ENCODE measurements at places on chromosomes 3 and 15.

DNA sequence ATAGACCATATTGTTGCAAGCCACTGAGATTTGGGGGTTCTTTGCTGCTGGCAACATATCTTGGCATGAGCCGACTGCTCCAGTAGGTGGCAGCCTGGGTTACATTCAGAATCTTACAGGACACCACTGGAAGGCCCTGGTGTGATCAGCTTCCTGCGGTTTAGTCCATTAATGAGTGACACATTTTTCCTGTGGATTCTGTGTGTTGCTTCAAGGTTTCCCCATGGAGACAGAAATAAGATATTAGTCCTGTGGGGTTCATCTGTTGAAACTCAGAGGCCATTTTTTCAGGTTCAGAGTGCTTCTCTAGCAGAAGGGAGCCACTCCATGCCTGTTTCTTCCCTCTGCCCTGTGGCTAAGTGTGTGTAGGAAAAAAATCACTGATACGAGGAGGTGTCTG is 116.2 kb downstream of the MFSD1 start:
- DNase-seq = no peak

DNA sequence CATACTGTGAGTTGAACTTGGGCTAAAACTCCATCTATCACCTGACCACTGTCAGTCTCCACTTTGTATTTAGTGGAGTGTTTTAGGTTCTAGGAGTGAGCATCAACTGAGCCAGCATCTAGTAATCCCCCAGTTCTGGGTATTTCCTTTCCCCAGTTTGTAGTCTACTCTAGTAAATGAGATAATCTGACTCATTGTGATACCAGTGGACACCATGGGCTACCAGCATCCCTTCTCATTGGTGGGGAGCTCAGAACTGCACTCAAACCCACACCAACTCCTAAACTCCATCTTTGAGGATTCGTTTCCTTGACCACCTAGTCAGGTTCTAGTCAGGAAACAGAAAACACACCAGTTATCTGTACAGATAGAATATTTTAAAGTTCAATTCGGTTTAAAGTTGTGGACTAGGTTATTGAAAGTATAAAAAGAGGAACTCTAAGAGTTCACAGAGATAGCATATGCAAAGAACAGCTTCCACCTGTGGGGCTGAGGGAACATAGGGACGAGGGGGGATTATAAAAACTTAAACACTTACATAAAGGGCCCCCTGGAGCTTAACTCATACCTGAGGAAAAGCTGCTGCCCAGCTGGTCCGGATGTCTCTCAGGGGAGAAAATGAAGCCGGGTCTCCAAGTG is 36.0 kb downstream of the LEO1 start:
- no peak for DNase-seq

GRCh38 chr3:69936266-69936665 is 63.3 kb upstream of the SAMMSON start:
- DNase-seq = no peak

- DNase-seq = no peak
Measured at GRCh38 chr3:173255555-173255954, 114.5 kb upstream of the SPATA16 start.

- DNase-seq = no peak
Measured at GRCh38 chr3:195401943-195402342, 40.9 kb downstream of the ACAP2 start.

DNA sequence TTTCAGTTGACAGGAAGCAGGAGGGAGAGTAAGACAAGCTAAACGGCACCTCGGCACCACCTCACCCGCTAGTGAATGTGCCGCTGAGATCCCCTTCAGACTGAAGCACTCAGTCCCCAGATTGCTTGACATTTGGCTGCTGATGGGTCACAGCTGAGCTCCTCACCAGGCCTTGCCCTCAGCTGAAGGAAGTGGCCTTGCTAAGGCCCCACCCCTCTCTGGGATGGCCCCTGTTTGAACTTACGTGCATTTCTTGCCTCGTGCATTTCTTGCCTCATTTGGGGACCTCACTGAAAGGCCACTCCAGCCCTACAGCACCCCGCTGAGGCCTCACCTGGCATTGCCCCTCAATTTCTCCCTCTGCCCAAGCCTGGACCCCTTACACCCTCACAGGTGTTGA is 39.8 kb downstream of the EOGT start:
- DNase-seq = no peak

DNA sequence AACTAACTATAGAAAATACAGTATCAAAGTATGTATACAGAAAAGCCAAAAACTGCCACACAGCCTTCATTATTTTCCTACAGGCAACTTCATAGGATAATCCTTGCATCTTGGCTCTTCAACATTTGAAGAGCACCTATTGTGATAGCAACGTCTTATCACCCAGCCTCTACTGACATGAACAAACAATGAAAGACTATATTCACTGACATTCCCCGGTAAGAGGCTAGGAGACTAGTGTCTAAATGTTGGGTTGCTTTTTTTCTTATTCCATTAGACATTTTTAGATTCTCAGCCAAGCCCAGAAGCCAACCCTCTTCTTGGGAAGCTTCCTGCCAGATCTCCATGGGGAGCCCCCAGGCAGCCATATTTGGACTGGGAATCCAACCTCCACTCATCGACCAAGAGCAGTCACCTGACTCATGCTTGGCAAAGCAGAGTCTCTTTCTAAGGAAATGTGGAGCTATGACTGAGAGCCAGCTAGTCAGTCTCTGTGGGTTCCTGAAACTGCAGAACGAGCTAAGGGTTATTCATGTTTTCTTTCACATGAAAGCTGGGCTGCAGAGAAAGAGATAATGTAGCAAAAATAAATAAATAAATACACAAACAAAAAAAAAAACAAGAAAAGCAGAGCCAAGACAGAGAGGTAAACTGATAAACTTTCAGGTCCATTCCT is 227.5 kb downstream of the MAGI1 start:
- no peak for DNase-seq

GRCh38 chr3:177102553-177102952 is 94.7 kb downstream of the TBL1XR1 start:
- no peak for DNase-seq

DNA sequence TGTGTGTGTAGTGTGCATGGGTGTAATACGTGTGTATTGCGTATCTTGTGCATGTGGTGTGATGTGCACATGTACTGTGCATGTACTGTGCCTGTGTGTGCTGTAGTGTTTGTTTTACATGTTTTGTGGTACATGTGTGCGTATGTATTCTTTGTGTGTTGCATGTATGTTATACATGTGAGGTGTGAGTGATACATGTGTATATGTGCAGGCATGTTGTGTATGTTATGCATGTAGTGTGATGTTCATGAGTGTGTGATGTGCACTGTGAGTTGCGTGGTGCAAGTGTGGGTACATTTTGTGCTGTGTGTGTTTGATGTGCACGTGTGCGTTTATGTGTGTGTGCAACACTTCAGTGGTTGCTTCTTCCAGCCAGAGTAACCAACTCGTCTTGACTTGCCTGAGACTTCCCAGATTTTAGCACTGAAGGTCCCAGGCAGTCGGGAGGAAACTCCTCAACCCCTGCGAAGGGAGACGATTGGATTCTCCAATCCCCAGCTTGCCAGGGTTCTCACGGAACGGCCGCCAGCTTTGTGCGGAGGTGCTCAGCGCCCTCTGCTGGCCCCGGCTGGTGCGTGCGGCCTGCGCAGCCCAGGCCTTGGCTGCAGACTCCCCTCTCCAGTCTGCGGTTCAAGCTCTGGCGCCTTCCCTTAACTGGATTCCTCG is 3.6 kb downstream of the GALNT15 start:
- DNase-seq = no peak

- no peak for DNase-seq
Measured at GRCh38 chr3:49519916-49520385, 34.3 kb upstream of the BSN start.

DNA sequence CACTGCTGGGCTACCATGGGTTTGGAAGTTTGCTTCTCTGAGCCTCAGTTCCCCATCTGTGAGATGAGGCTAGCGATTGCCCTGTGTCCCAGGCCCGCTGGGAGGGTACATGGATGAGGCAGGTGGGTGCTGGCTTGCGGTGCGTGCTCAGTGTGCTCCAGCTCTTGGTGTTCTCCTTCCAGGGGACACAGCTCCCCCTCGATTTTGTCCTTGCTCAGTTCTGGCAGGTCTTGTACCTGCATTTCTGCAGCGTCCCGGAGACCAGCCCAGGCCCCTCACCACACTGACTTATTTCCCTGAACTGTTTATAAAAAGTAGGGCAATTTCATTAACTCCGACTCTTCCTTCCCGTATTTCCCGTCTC is 95.4 kb downstream of the TBC1D2B start:
- DNase-seq = no peak
